Calu3 (cell line): ENCODE measurements at places on chromosomes 16 and 17. TPM values are rescaled to one million over a fixed set of nuclear protein-coding genes. Genes with fewer than 3 reads are reported as not detected.

The KRTAP9-9 gene
- not detected in 2 replicates for total RNA-seq

The TNK1 gene
- 7.0 and 8.6 TPM in 2 replicates for total RNA-seq

DNA sequence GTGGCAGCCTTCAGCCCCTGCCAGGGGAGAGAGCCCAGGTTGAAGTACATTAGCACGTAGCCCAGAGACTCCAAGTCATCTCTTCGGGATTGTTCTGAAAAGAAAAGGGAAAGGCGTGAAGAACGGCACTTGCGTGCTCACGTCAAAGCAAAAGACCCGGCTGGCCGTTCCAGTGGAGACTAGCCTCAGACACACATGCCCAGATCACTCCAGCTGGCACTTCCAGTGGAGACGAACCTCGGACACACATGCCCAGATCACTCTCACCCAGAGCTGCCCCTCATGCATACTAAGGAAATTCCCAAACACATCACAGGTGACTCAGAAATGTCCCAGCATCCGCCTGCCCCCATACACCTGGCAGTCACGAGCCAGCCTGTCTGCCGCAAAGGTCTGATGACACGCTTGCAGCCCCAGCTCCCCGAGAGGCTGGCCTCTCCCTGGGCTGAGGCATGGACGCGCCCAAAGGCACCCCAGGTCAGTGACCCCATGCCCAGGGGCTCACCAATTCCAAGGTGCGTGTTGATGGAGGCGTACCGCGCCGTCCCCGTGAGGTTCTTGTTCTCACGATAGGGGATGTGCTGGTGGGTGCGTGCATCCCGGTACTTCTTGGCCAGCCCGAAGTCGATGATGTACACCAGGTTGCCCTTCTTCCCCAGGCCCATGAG lies 20.9 kb downstream of the CSNK1D start:
- no peak for DNase-seq

DNA sequence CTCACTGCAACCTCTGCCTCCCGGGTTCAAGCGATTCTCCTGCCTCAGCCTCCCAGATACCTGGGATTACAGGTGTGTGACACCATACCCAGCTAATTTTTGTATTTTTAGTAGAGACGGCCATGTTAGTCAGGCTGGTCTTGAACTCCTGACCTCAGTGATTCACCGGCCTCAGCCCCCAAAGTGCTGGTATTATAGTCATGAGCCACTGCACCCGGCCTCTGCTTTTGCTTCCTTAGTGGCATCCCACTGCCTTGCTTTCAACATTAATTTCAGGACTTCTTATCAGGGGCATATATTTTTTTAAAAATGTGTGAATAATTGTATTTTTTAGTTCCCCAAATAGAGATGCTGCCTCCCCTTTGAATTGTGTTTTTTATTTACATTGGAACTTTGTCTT lies 98.8 kb downstream of the SYCE1L start:
- peak; percentile 34 for DNase-seq

DNA sequence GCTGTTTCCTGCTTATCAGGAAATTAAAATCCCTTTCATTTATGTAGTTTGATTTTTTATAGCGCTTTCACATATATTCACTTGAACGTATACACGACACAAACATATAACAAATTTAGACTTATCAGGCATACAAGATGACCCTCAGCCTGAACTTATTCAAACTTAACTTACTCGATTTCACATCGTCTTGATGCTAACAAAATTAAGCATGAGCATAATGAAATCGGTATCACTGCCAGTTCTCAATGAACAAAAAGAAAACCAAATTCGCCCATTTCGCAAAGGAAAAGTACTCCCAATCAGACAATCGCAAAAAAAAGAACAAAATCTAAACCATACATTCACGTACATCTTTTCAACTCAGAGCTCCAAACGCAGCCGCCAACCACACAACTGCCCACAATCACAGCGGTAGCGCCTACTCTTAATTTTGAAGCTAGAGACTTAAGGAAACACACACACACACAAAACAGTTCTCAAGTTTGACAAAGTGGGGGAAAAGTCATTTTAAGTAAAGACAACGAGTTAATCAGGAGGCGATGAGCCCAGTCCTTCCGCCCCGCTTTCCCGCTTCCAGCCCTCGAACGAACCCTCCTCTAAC lies 1.1 kb downstream of the GJC1 start:
- DNase-seq: no peak
